Activated naive CD8-positive, alpha-beta T cell treated with anti-CD3 and anti-CD28 coated beads for 36 hours (primary cell): ENCODE measurements at places on chromosomes 13 and 19.

DNA sequence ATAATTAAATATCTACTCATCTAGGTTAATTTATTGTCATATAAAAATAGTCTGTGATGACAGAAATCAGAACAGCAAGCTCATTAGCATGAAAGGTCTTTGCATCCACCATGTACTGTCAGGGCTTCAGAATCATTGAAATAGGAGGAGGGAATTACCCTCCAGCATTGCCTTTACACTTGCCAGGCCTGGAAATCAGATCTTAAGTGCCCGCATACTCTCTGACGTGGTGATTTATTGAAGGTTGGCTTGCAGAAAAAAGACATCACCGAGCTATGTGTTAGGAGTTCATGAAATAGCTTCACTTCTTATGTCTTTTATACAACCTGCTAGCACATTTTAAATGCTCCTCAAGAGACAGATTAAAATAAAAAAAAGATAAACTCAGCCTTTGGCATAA lies 661.7 kb upstream of the SLITRK1 start:
- H3K4me3 ChIP-seq = no peak overlapping the region
- H3K4me1 ChIP-seq = no peaks in the 10 kb centered on the region
- H3K27ac ChIP-seq = no peak overlapping the region

DNA sequence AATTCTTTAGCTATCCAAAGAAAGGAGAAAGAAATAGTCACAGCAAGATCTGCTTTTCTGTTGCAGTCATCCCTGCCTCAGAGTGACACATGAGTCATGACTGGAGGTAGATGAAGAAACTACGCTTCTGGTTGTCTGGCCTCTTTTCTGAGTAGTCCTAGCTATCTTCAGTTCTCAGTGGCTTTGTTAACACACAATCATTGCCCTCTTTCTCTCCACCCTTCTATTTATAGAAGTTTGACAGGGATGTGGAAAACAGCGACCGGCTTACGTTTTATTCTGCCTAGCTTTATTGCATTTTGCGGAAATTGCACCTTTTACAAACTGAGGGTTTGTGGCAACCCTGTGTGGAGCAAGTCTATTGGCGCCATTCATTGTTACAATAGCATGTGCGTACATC lies 26.7 kb downstream of the SPATA13 start:
- no peak overlapping the region for H3K4me3 ChIP-seq
- peak overlapping the region; percentile 62 for H3K27ac ChIP-seq
- peaks cover 34% of the 10 kb centered on the region for H3K4me1 ChIP-seq
- DNase-seq = no peak
- H3K27me3 ChIP-seq = no peaks in the 10 kb centered on the region
- peaks cover 26% of the 10 kb centered on the region for H3K36me3 ChIP-seq

DNA sequence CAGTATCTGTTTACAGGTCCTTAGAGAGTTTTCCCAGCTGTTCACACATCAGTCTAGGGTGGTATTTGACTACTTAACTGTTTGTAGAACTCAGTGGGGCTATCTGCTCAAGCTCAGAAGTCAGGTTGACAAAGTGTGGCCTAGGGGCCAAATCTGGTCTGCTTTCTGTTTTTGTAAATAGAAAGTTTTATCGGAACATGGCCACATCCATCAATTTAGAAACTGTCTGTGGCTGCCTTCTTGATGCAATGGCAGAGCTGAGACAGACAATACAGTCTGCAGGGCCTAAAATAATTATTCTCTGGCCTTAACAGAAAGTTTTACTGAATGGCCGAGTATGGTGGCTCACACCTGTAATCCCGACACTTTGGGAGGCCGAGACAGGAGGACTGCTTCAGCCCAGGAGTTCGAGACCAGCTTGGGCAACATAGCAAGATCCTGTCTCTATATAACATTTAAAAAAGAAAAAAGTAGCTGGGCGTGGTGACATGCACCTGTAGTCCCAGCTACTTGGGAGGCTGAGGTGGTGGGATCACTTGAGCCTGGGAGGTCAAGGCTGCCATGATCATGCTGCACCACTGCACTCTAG lies 2.4 kb downstream of the SMG9 start:
- peaks cover 52% of the 10 kb centered on the region for H3K36me3 ChIP-seq
- peaks cover 53% of the 10 kb centered on the region for H3K4me1 ChIP-seq
- no peak for DNase-seq
- peaks cover 12% of the 10 kb centered on the region for H3K27me3 ChIP-seq
- peak overlapping the region; percentile 1 for H3K4me3 ChIP-seq
- peak overlapping the region; percentile 100 for H3K27ac ChIP-seq

DNA sequence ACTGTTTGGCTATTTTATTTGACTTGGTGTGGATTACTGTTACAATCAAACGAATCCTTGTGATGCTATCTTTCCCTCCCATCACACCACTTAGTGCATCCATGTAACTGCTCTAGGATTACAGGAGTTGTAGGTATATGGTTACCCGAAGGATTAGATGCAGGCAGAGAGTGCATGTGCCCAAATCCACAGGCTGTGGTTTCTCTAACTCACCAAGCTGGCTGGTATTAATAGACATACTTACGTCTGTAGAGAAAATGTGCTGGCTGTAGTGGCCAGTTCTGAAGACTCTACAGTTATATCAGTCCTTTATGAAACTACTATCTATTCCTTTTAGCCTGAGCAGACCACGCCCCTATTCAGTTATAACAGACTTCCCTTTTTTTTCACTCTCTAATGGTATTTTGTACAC lies 1.1 kb upstream of the HMGB1 start:
- H3K4me1 ChIP-seq = peaks cover 24% of the 10 kb centered on the region
- H3K36me3 ChIP-seq = peaks cover 21% of the 10 kb centered on the region
- H3K27me3 ChIP-seq = peaks cover 16% of the 10 kb centered on the region
- no peak for DNase-seq
- peak overlapping the region; percentile 91 for H3K4me3 ChIP-seq

- no peak overlapping the region for H3K27ac ChIP-seq
- DNase-seq = peak; percentile 70
- peaks cover 18% of the 10 kb centered on the region for H3K4me1 ChIP-seq
- H3K4me3 ChIP-seq = peak overlapping the region; percentile 61
- H3K27me3 ChIP-seq = no peaks in the 10 kb centered on the region
Measured at GRCh38 chr19:36009220-36009619, 607 bp upstream of the SYNE4 start.
